Left renal cortex interstitium (tissue), 4 donors: ENCODE measurements at places on chromosomes 4 and X.

GRCh38 chr4:158590306-158590705 lies 68.6 kb downstream of the RXFP1 start:
- DNase-seq: no peak

GRCh38 chr4:152289941-152290340 lies 246.0 kb downstream of the FBXW7 start:
- DNase-seq: no peak

DNA sequence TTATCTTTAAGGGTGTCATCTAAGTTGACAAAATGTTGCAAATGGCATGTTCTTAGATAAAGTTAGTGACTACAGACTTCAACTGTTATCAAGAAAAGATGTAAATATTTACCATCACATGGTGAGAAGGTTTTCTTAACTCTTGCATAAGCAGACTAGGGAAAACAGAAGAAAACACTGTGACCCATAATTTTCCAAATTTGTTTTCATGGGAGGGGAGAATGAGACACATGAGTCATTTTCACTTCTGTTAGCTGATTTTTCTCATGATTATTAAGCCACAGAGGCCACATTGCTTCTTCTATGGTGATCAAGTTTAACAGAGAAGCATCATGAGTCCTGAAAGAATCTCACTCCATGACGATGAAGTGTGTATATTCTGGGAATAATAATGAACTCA lies 30.2 kb upstream of the SYTL5 start:
- DNase-seq: no peak

DNA sequence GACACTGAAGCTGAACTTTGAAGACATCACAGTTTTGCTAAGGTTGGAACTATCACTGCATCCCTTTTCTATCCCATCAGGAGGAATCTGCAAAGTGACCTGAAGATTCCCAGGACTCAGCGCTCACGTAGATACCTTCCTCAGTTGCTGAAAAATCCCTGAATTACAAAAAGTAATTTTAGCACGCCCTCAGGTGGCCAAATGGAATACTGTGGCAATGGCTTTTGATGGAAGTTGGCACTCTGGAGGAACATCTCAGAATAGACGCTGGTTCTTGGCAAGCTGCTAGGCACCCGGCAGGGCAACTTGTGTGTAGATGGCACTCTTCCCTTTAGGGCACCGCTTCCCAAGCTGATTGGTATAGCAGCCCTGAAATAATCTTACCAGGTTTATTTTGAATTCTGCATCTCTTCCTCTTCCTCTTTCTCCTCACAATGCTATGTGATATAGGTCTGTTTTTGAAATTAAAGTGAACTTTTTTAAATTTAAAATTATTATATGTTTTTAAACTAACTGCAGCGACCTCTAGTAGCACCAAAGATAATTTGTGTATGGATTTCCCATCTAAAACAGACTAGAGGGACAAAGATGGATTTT lies 16.3 kb upstream of the ESX1 start:
- no peak for DNase-seq

GRCh38 chrX:39261446-39262147 lies 460.3 kb downstream of the MID1IP1 start:
- DNase-seq: no peak
